ENCODE measurements at places on chromosomes 16 and 17. TPM values are rescaled to one million over a fixed set of nuclear protein-coding genes. Genes with fewer than 3 reads are reported as not detected.
A peak's percentile ranks its signal among the peaks of the same experiment; 100 is the strongest.

- peaks cover 13% of the 10 kb centered on the region for H3K4me1 ChIP-seq
- H3K27ac ChIP-seq, result no peak overlapping the region
- H3K4me3 ChIP-seq, result no peak overlapping the region
- H3K27me3 ChIP-seq, result peaks cover 17% of the 10 kb centered on the region
- no peak for DNase-seq
These were observed 1.7 kb upstream of the RRAD start for GRCh38 chr16:66926961-66927436.

GRCh38 chr16:85458968-85459367 lies 154.2 kb upstream of the GSE1 start:
- peaks cover 16% of the 10 kb centered on the region for H3K27me3 ChIP-seq
- peaks cover 16% of the 10 kb centered on the region for H3K4me1 ChIP-seq
- H3K36me3 ChIP-seq, result no peaks in the 10 kb centered on the region
- DNase-seq, result no peak
- H3K27ac ChIP-seq, result no peak overlapping the region

- DNase-seq, result no peak
- no peak overlapping the region for H3K27ac ChIP-seq
- H3K4me3 ChIP-seq, result no peak overlapping the region
- H3K27me3 ChIP-seq, result no peaks in the 10 kb centered on the region
These were observed 20.2 kb downstream of the CDK5RAP3 start for GRCh38 chr17:47990962-47991731.

KLHL36 gene
- 47.2 TPM for total RNA-seq

DNA sequence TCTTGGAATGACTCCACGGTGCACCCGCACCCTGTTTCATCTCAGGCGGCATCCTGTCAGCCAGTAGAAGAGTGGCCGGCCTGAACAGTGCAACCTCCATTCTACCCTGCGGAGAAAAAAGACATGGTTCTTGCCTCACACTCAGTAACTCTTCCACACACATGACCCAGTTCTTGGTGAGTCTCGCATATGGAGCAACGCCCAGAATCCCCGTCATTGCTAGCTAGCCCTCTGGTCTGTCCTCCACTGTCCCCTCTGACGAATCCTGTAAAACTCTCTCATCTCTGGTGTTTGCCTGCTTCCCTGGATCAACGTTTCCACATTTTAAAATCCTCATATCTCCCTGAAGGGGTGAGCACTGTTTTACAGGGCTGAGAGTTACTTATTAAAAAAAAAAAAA lies 4.2 kb upstream of the RDM1 start:
- no peaks in the 10 kb centered on the region for H3K27me3 ChIP-seq
- H3K36me3 ChIP-seq, result no peaks in the 10 kb centered on the region
- no peak overlapping the region for H3K27ac ChIP-seq
- peaks cover 11% of the 10 kb centered on the region for H3K4me1 ChIP-seq

- no peak for DNase-seq
- H3K4me3 ChIP-seq, result no peak overlapping the region
- H3K36me3 ChIP-seq, result no peaks in the 10 kb centered on the region
- no peaks in the 10 kb centered on the region for H3K4me1 ChIP-seq
These were observed 1012.4 kb downstream of the KCNJ18 start for GRCh38 chr17:22704674-22705073.

GRCh38 chr16:85331688-85332087 lies 219.4 kb upstream of the CIBAR2 start:
- H3K27ac ChIP-seq, result no peak overlapping the region
- H3K4me1 ChIP-seq, result peaks cover 11% of the 10 kb centered on the region
- H3K4me3 ChIP-seq, result no peak overlapping the region
- DNase-seq, result no peak

RHBDL1 gene
- 2.9 TPM for total RNA-seq

TBX6 gene
- 0.98 TPM for total RNA-seq

- no peaks in the 10 kb centered on the region for H3K36me3 ChIP-seq
- peak; percentile 25 for DNase-seq
- peak overlapping the region; percentile 19 for H3K27ac ChIP-seq
- no peaks in the 10 kb centered on the region for H3K27me3 ChIP-seq
These were observed 6.8 kb upstream of the ZNF594 start for GRCh38 chr17:5198472-5198871.

ST6GALNAC2 gene
- total RNA-seq, result not detected

- H3K27me3 ChIP-seq, result no peaks in the 10 kb centered on the region
- H3K4me1 ChIP-seq, result no peaks in the 10 kb centered on the region
- H3K27ac ChIP-seq, result no peak overlapping the region
- no peak for DNase-seq
- no peaks in the 10 kb centered on the region for H3K36me3 ChIP-seq
These were observed 77.3 kb downstream of the TMEM100 start for GRCh38 chr17:55645361-55645760.

GRCh38 chr17:58283674-58284612 lies 3.2 kb upstream of the MPO start:
- H3K4me1 ChIP-seq, result peaks cover 12% of the 10 kb centered on the region
- no peak overlapping the region for H3K27ac ChIP-seq
- DNase-seq, result no peak
- no peak overlapping the region for H3K4me3 ChIP-seq
- H3K36me3 ChIP-seq, result no peaks in the 10 kb centered on the region

PLXDC1 gene
- total RNA-seq, result 53.6 TPM

DNA sequence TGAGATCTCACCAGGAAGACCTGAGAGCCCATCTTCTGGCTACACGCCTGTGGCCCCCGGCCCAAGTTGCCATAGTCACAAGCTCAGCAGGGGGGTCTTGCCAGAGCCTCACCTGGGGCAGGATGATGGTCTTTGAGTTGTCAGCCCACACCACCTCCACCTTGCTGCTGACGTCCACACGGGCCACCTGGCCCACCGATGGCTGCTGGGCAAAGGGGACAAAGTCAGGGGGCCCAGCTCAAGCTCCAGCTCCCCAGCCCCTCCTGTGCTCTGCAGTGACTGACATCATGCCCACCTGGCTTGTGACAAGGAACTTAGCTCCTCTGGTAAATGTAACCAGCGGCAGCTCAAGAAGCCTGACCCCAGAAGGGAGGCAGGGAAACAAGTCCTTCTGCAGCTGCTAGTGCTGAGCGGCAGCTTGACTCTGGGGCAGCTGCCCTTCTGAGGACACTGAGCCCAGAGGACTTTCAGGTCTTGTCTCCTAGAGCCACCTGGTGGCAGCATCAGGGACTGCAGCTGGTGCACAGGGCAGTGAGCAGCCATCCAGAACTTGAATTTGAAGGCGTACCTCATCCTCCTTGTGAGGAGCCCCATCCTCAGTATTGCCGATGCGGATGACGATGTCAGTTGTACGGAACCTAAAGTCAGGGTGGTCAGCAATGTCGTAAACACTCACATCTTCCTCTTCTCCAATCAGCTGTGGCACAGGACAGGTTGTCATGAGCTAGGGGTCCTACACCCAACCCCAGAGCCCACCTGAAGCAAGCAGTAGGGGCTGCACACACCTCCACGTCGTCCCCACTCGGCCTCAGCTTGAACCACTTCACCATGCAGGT lies 13.5 kb downstream of the SPHK1 start:
- H3K27ac ChIP-seq, result no peak overlapping the region
- peak; percentile 85 for DNase-seq
- H3K36me3 ChIP-seq, result peaks cover 66% of the 10 kb centered on the region
- no peak overlapping the region for H3K4me3 ChIP-seq
- H3K4me1 ChIP-seq, result no peaks in the 10 kb centered on the region

DNA sequence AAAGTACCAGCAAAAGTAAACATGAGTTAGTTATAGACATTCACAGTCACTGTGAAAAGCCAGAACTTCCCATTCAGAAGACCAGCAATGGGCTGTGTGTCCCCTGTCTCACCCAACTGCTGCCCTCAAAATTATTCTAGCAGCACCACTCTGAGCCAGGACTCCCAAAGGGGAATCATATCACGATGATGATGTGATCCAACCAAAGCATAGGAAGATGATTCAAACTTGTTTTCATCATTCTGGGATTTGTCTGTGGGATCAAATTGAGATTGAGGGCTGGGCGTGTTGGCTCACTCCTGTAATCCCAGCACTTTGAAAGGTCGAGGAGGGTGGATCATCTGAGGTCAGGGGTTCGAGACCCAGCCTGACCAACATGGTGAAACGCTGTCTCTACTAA lies 6.4 kb upstream of the NAT9 start:
- H3K36me3 ChIP-seq, result peaks cover 8% of the 10 kb centered on the region
- no peaks in the 10 kb centered on the region for H3K27me3 ChIP-seq
- no peak overlapping the region for H3K4me3 ChIP-seq
- no peak overlapping the region for H3K27ac ChIP-seq
- H3K4me1 ChIP-seq, result peaks cover 51% of the 10 kb centered on the region

DNA sequence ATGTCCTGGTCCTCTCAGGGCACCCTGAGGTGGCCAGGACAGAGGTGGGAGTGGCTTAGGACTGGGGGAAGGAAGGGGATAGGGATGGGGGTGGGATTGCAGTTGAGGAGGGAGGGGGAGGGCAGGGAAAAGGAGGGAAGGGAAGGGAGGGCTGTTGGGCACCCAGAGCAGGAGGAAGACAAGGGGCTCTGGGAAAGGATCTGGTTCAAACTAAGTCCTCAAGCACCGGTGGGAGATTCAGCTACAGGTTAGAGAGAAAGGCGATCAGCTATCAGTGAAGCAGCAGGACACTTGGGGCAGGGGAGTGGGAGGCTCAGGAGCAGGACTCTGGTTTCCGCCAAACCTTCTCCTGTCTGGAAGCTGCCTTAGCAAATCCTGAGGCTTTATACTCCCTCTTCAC lies 44.6 kb upstream of the ACSM2B start:
- no peaks in the 10 kb centered on the region for H3K4me1 ChIP-seq
- no peaks in the 10 kb centered on the region for H3K36me3 ChIP-seq
- H3K4me3 ChIP-seq, result no peak overlapping the region

DNA sequence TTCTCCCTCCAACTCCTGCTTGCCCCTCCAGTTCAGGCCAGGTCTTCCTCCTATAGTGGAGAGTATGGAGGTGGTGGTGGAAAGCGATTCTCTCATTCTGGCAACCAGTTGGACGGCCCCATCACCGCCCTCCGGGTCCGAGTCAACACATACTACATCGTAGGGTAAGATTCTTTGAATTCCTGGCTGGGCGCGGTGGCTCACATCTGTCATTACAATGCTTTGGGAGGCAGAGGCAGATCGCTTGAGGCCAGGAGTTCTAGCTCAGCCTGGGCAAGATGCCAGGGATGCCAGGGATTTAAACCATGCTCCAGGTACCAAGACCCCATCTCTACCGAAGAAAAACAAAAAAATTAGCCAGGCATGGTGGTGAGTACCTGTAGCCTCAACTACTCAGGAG lies 1.4 kb downstream of the ZG16 start:
- DNase-seq, result no peak
- no peak overlapping the region for H3K27ac ChIP-seq
- H3K36me3 ChIP-seq, result no peaks in the 10 kb centered on the region

DNA sequence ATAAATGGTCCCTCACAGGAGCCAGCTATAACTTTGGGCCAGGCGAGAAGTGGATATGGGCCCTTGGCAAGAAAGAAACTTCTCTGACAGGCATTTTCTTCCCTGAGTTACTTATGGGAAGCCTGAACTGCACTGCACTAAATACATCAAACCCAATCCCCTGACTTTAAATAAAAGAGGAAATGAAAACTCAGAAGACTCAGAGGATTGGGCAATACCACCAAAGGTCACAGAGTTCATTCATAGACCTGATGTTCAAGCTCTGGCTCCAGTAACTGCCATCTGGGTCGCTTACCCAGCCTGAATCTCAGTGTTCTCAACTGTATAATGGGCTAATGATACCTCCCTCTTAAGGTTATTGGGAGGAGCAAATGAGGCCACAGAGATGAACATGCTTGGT lies 815 bp downstream of the KRT35 start:
- no peaks in the 10 kb centered on the region for H3K27me3 ChIP-seq
- no peak overlapping the region for H3K4me3 ChIP-seq
- H3K36me3 ChIP-seq, result no peaks in the 10 kb centered on the region
- H3K27ac ChIP-seq, result no peak overlapping the region

GRCh38 chr17:72774236-72774635 lies 318.3 kb downstream of the SLC39A11 start:
- no peak overlapping the region for H3K27ac ChIP-seq
- H3K4me1 ChIP-seq, result no peaks in the 10 kb centered on the region
- no peak overlapping the region for H3K4me3 ChIP-seq
- no peaks in the 10 kb centered on the region for H3K36me3 ChIP-seq
- no peak for DNase-seq

GRCh38 chr17:16866436-16866835 lies 105.5 kb downstream of the TNFRSF13B start:
- no peaks in the 10 kb centered on the region for H3K27me3 ChIP-seq
- no peak overlapping the region for H3K4me3 ChIP-seq
- H3K4me1 ChIP-seq, result no peaks in the 10 kb centered on the region
- H3K36me3 ChIP-seq, result no peaks in the 10 kb centered on the region

DNA sequence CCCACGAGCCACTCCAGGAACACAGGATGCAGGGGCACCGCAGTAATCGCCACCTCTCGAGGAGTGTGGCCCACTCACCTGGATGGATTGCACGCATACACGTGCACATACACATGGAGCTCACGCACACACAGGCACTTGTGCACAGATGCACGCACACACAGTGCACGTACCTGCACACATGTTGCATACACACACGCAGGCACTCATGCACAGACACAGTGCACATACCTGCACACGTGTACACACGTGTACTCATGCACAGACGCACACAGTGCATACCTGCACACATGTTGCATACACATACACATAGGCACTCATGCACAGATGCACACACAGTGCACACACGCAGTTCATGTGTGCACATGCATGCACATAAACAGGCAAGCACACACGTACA lies 11.6 kb upstream of the WDR45B start:
- H3K36me3 ChIP-seq, result no peaks in the 10 kb centered on the region
- no peaks in the 10 kb centered on the region for H3K27me3 ChIP-seq
- no peak for DNase-seq
- no peak overlapping the region for H3K27ac ChIP-seq
- no peak overlapping the region for H3K4me3 ChIP-seq

GRCh38 chr17:76755285-76755684 lies 17.4 kb downstream of the MFSD11 start:
- no peak for DNase-seq
- H3K4me1 ChIP-seq, result peaks cover 19% of the 10 kb centered on the region
- peaks cover 10% of the 10 kb centered on the region for H3K36me3 ChIP-seq
- H3K27ac ChIP-seq, result no peak overlapping the region

OR3A2 gene
- total RNA-seq, result not detected

- H3K36me3 ChIP-seq, result no peaks in the 10 kb centered on the region
- no peaks in the 10 kb centered on the region for H3K4me1 ChIP-seq
- DNase-seq, result no peak
These were observed 181.6 kb downstream of the RAB11FIP4 start for GRCh38 chr17:31573047-31573446.

RUNDC1 gene
- 14.6 TPM for total RNA-seq

DNA sequence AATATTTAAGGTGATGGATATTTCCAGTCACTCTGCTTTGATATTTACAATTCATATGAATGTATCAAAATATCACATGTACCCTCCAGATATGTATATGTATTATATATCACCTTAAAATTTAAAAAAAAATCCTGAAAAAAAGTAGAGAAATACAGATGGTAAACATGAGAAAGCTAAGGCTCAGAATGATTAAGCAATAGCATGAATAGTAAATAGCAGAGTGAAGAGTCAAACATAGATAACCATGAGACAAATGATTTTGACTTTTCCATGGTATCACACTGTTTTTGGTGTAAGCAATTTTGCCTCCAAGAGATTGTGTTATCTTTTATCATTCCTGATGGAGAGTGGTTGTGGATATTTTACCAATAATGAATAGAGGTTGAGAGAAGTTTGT lies 868.8 kb downstream of the CDH11 start:
- H3K27me3 ChIP-seq, result no peaks in the 10 kb centered on the region
- DNase-seq, result no peak
- H3K4me3 ChIP-seq, result no peak overlapping the region
- H3K36me3 ChIP-seq, result no peaks in the 10 kb centered on the region
- no peaks in the 10 kb centered on the region for H3K4me1 ChIP-seq
- no peak overlapping the region for H3K27ac ChIP-seq

GRCh38 chr17:36469733-36470132 lies 16.7 kb upstream of the ZNHIT3 start:
- H3K27ac ChIP-seq, result no peak overlapping the region
- H3K27me3 ChIP-seq, result peaks cover 4% of the 10 kb centered on the region
- no peak overlapping the region for H3K4me3 ChIP-seq
- DNase-seq, result no peak
- H3K36me3 ChIP-seq, result no peaks in the 10 kb centered on the region
- H3K4me1 ChIP-seq, result no peaks in the 10 kb centered on the region

Measured in natural killer cell (primary cell).